NCI-H748 treated with DMSO at 0.1 percent for 48 hours (cell line): ENCODE measurements at places on chromosomes 3 and 15.

- DNase-seq = peak; percentile 0
Measured at GRCh38 chr3:153595186-153595815, 433.3 kb downstream of the RAP2B start.

DNA sequence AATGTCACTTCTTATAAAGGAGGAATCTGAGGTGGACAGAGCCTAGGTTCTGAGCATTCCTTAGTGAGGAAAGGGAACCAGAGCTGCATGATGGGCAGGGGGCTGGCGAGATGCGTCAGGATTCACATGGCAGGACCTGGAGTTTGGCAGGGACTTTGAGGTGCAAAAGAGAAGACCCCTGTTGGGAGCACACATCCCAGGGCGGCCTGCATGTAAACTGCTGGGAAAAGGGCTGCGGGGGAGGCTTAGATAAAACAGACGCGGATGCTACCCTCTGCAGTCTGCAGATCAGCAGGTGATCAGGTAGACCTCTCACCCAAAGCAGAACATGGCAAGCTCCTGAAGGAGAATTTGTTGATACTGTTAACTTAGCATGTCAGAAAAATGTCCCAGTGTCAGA is 168.4 kb downstream of the VGLL4 start:
- DNase-seq = no peak

GRCh38 chr3:149771652-149772271 is 19.5 kb upstream of the COMMD2 start:
- peak; percentile 0 for DNase-seq

DNA sequence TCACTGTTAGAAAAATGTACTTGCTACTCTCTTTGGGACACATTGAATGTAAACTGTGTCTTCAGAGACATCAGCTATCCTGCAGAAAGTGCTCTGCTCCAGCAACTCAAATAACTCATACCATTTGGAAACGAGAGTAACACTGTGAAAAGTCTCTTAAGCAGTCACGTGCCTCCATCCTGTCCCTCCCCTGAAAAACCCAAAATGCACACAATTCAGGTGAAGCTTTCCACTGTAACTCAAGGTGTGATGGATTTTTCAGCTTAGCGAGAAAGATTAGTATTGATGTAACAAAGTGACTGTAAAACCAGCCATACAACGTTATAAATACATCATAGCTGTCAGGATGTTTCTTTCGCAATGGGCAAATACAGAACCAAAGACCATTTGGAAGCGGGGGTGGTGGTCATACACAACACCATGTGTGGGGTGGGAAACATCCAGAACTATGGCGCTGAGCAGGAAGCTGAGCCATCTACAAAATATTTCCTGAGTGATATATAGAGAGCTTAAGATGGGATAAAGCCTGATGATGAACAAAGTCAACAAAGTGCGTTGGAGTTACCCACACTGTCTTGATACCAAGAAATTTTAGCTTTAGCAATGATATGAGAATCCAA is 332.3 kb downstream of the FOXP1 start:
- no peak for DNase-seq

GRCh38 chr3:25527801-25528200 is 99.7 kb downstream of the RARB start:
- DNase-seq = no peak

GRCh38 chr3:126937973-126938372 is 44.9 kb upstream of the PLXNA1 start:
- DNase-seq = no peak

GRCh38 chr3:123960781-123961507 is at the start of gene CCDC14:
CCDC14 (minus strand) TSS chr3:123961229; CDS start chr3:123961173, 56 bp downstream.
- peak; percentile 85 for DNase-seq

DNA sequence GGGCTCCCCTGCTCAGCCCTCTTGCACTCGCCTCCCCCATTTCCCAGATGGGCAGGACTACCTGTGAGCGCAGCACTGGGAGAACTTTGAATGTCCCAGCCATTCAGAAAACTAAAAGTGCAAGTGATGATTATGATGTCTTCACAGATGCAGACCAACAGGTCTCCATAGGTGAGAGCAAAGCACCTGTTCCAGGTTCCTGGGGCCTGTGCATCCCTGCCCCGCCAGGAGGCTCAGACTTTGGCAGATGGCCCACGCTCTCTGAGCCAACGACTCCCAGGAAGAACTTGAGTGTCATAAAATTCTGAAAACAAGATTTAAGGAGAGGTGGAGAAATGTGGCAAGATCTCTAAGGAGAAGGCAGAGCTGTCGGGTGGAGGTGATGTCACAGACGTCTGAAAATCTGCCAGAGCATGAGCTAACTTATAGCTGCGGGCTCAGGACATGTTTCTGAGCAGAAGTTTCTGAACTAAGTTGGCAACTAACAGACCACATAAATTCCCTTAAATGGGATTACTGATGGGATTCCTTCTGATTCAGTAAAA is 110.8 kb upstream of the IGF1R start:
- no peak for DNase-seq

- no peak for DNase-seq
Measured at GRCh38 chr3:194330160-194330559, 21.0 kb downstream of the CPN2 start.

- no peak for DNase-seq
Measured at GRCh38 chr3:132555306-132556035, 41.6 kb upstream of the ACKR4 start.

GRCh38 chr15:25783607-25784540 is 79.3 kb downstream of the ATP10A start:
- DNase-seq = no peak

DNA sequence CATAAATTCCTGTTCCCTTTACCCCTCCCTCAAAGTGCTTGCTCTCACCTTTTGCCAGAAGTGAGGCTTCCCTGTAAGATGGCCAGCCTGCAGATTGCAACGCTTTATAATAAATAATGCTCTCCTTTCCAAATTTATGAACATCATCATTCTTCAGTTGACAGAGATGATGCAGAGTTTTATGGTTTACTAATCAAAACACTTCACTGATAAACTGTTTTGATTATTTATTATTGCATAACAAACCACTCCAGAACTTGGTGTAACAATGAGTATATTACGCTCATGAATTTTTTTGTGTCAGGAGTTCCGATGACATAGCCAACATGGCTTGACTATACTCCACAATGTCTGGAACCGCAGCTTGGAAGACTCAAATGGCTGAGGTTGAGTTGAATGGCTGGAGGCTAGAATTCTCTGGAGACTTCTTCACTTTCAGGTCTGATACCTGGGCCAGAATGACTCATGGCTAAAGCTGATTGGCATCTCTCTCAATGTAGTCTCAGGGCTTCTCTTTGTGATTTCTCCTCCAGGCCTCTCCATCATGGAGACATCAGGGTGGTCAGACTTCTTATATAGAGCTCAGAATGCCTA is 27.3 kb upstream of the TGFBR2 start:
- DNase-seq = no peak

- no peak for DNase-seq
Measured at GRCh38 chr3:55708921-55709320, 221.8 kb upstream of the WNT5A start.

DNA sequence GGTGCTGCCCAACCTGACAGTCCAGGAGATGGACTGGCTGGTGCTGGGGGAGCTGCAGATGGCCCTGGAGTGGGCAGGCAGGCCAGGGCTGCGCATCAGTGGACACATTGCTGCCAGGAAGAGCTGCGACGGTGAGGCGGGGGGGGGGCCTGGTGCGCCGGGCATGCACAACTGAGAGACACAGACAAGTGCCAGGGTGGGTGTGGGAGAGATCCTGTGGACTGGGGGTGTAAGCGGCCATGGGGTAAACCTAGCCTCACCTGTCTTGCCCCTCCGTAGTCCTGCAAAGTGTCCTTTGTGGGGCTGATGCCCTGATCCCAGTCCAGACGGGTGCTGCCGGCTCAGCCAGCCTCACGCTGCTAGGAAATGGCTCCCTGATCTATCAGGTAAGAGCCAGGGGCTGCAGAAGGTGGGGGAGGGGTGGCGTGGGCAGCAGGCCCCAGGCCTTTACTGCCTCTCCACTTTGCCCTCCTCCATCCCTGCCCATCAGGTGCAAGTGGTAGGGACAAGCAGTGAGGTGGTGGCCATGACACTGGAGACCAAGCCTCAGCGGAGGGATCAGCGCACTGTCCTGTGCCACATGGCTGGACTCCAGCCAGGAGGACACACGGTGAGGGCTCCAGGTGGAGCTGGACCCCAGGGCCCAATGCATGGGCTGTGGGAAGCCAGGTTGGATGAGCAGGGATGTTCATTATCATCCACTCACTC is 3.3 kb downstream of the CHRD start:
- DNase-seq = no peak

GRCh38 chr3:5021116-5022092 is 42.2 kb downstream of the BHLHE40 start:
- DNase-seq = no peak

DNA sequence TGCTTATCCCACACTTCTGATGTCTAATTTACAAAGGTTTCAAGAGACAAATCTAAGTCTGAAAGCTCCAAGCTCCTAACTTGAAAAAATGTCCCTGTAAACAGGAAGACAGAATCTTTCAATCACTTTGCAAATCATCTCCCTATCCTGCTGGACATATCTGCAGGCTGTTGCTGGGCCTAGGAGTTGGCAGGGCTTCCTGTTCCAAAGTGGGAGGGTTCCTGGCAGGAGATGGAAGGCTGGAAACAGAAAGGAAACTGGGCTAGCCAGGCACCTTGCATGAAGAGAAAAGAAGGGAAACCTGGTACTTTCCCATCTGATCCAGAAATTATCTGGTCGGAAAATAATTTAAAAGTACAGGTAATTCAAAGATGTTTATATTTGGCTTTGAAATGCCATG is 227.3 kb upstream of the IL12A start:
- no peak for DNase-seq

DNA sequence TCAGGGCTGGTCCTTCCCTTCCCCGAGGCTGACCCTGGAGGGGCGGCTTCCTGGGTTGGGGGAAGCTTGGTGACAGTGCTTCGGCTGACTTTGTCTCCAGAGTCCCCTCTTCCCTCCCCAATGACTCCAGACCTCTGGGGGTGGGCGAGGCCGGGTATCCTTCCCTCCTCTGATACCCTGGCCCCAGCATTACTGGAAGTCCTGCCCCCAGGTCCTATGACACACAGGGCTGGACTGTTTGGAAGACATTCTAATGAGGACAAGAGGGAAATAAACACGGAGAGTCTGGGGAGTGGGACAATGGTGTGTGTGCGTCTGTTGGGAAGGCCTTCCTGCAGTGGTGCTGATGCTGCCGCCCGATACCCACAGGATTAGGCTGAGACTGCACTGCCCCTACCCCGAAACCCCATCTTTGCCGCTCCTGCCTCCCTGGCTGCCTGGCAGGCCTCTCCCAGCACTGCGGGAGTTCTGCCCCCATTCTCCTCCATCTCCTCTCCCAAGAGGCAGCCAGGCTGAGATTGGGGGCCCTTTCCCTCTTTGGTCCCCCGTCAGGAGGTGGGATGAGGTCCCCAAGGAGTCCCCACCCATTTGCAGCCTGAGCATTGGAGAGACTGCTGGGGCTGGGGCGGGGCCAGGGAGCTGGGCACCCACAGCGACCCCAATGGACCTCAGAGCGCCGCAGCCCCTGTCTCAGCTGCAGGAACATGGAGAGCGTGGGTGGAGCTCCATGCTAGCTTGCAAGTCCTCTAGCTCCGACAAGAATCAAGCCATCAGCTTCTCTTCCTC is 29.7 kb upstream of the FBLN2 start:
- DNase-seq = no peak

DNA sequence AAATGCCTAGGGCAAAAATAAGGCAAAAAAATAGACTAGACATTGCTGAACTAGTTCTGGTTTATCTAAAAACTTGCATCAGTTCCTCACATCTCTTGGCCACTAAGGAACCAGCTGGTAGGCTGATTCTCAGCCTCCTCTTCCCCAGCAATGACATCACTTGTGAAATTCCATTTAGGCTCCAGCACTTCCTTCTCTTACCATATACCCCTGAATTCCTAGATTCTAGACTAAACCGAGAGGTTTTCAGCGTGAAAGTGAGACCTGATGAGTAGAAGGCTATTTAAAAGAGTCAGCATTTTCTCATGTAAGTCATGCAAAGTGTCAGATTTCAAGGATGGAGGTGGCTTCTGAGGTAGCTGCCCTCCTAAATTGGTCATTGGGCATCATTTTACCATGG is 247.1 kb upstream of the CDIN1 start:
- DNase-seq = no peak

DNA sequence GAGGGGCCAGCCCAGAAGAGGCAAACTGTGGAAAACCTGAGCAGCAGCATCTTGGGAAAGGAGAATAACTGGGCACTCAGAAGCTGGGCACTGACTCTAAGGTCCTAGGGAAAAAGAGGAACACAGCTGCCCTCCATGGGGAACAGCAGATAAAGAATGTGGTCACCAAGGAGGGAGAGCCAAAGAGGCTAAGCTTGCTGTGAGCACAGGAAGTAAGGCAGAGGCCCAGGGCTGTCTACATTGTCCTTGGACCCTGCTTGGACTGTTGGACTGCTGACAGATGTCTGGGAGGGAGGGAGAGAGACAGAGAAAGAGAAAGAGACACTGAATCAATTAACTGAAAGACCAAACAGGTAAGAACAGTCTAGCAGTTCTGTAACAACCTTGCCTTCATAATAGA is 4.5 kb upstream of the MNS1 start:
- no peak for DNase-seq

DNA sequence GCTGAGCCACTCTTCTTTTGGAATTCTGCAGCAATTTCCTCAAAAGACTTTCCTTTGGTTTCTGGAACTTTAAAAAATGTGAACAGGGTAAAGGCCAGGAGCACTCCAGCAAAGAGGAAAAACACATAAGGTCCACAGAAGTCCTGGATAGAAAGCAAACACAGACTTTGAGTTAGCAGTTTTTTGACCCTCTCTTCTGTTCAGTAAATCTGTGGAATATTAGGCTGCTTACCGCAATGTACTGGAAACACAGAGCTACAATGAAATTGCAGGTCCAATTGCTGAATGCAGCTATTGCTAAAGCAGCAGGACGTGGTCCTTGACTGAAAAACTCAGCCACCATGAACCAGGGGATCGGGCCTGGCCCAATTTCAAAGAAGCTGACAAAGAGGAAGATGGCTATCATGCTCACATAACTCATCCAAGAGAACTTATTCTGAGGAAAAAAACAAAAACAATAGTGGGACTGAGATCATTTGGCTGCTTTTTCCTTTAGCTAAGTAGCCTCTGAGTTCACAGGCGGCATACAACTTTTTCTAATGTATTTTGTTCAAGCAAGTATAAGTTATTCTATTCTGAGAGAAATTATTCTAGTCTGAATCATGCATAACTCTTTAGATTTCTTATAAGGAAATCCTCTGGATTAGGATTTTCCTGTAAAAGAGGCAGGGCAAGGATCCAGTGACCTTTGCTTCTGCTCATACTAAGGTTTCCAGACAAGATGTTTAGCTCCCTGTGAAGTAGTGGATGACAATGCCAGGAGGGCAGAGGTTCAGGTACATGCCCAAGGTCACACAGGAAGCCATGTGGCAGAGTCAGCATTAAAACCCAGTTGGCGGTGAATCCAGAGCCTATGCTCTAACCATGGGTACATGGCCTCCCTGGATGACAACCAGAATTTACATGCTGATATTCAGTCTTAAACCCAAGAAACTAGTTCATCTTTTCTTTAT is 28.3 kb downstream of the SLC2A2 start:
- no peak for DNase-seq
